Skeletal muscle cell (primary cell): ENCODE measurements at places on chromosomes 16 and 17.
A peak's percentile ranks its signal among the peaks of the same experiment; 100 is the strongest.

DNA sequence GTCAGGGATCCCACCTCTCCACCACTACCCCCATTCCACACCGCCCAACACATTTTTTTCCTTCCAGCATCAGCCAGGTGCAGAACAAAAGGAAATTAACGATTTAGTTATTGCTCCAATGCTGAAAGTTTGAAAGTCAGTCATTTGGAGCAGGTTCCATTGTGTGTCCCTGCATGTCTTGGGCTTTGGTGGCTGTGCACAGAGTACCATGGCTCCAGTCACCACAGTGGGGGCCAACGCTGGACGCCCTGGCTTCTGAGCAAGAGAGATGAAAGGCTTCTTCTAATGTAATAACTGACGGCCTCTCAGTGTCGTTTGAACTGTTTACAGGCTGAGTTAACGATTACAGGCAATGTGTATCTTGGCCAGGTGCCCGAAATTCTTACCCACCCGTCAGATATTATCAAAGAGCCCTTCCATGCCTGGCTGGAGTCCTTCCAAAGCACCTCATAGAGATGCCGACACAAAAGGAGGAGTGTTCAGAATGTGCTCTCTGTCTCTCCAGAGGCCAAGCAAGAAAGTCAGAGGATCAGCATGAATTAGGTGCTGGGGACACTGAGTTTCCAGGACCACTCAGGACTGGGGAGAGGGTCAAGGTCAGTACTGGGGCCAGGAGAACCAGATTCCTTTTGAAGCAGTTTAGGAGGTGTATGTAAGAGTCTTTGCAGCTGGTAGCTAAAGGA lies 25.9 kb downstream of the RNF43 start:
- no peak for DNase-seq

DNA sequence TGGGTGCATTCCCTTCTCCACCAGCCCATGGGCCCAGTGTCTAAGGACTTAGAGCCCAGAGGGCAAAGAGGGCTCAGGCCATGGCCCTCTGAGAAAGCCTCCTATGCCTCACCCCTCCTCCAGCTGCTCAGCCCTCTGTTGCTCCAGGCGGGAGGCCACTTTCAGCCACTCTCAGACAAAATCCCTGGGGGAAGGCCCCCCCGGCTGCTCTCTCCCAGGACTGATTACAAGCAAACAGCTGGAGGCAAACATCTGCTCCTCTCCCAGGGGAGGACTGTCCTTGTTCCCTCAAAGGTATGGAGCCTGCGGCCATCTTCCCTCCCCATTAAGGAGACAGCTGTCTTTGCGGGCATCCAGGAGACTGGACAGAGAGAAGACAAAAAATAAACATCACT lies 54.9 kb upstream of the DLX4 start:
- DNase-seq, result no peak

DNA sequence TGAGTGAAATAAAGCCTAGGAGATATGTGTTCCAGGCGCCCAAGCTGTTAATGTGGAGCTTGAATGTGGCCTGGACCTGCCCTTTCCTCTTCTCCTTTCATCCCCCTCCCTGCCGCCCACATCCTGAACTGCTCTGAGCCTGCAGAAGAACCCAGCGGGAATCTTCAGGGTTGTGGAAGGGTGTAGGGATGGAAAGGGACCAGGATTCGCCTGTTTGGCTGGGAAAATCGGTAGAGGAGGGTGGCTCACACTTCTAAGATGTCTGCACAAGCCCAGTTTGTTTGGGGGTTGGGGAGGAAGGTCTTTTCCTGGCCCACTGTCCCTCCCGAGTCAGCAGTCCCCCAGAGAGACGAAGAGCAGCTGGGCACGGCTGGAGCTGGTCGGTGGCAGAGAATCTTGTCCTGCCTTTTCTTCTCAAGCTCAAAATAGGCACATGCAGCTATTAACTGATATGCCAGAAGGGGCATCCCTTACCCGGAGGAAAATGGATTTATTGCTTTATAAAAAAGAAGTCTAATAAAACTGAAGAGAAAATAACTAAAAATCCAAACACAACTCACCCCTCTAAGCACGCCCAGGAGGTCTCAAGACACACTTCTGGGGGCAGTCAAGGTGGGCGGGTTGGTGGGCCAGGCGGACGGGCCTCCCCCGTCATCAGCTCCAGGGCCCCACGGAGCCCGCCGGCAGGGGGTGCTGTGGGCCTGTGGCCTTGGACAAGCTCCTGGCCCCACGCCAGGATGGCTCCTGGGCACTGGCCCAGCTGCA lies 11.5 kb upstream of the PITPNA start:
- no peak for DNase-seq

GRCh38 chr17:73128496-73128895 lies 36.0 kb upstream of the SLC39A11 start:
- no peak for DNase-seq

DNA sequence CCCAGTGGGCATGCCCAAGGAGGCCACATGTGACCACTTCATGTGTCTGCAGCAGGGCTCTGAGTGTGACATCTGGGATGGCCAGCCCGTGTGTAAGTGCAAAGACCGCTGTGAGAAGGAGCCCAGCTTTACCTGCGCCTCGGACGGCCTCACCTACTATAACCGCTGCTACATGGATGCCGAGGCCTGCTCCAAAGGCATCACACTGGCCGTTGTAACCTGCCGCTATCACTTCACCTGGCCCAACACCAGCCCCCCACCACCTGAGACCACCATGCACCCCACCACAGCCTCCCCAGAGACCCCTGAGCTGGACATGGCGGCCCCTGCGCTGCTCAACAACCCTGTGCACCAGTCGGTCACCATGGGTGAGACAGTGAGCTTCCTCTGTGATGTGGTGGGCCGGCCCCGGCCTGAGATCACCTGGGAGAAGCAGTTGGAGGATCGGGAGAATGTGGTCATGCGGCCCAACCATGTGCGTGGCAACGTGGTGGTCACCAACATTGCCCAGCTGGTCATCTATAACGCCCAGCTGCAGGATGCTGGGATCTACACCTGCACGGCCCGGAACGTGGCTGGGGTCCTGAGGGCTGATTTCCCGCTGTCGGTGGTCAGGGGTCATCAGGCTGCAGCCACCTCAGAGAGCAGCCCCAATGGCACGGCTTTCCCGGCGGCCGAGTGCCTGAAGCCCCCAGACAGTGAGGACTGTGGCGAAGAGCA lies 4.4 kb downstream of the WFIKKN2 start:
- no peak for DNase-seq

DNA sequence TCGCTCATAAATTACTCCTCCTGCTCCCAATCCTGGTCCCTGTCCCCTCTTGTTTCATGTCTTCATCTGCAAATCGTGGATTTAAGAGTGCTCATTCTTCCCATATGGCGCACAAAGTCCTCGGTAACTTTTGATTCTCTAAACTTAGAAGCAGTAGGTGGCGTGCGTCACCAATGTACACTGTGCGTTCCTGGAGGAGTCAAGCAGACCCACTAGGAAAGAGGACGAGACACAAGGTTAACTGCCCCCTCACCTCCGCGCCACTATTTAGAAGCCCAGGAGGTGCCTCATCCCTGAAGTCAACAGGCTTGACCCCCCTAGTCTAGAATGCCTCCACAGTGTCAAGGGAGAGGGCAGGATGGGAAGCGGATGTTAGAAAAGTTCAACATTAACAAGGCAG lies 2.9 kb downstream of the SLC13A5 start:
- no peak for DNase-seq

DNA sequence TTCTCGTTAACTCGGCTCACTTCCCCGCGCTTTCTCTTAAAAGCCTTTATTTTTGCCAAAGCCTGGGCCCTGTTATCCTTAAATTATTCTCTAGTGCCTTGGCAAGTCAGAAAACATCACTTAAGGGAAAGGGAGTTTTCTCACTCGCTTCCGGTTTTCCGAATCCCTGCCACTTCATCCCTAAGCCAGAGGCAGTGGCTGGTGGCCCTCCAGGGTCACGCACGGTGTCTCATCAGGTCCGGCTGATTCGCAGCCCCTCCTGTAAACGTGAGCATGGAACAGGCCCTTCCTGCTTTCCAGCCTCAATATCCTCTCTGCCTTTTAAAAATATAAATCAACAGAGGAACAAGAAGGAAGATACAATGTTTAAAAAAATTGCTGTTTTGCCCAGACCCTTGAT lies 142.5 kb upstream of the CHMP6 start:
- DNase-seq, result no peak

DNA sequence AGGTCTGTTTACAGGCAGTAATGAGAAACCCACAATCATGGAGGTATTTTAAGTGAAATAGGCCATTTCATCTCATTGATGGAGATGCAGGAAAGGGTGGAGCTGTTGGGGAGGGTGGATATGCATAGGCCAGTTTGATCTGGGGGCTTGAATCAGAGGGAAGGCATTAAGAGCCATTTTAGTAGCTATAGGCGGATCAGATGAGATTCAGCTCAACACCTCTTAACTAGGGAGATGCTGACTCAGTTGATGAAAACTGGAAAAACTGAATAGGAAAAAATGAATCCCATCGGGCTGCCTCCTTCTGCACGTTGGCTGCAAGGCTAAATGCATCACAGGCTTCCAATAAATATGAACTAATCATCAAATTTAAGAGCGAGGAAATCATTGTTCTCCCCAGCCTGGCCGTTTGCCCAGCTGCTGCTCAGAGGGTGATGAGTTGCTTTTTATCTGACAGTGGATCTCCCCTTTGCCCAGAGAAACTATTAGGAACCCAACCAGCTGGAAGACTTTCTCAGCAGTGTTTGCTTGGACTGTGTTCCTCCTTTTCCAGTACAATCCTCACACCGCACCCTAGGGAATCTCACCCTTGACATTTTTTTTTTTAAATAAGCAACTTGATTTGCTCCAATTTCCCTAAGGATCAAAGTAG lies 149.6 kb downstream of the SOX9 start:
- peak; percentile 55 for DNase-seq

- DNase-seq, result no peak
Observed at GRCh38 chr17:77489893-77490255, 349.1 kb downstream of the SEC14L1 start.

- DNase-seq, result no peak
Observed at GRCh38 chr16:23640615-23640930, 537 bp downstream of the PALB2 start.

- DNase-seq, result no peak
Observed at GRCh38 chr17:46949291-46950174, 26.6 kb downstream of the GOSR2 start.

DNA sequence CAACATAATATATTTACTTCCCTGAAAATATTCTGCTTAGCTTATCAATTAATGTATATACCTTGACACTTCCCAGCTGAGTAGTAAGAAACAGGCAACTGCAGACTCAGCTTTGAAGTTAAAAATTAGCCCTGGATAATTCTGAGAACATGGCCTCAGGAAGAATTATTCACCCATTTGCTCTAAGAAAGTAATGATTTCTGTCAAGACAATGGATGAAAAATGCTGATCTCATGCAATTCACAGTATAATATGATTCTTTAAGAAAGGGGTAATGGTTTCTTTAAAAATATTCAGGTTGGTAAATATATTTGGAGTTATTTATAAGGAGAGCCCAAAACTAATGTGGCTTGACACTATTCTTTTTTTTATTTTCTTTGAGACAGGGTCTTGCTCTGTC lies 88.8 kb downstream of the CACNG1 start:
- no peak for DNase-seq

GRCh38 chr17:80260069-80260535 lies 550 bp upstream of the RNF213 start:
- DNase-seq, result peak; percentile 25

DNA sequence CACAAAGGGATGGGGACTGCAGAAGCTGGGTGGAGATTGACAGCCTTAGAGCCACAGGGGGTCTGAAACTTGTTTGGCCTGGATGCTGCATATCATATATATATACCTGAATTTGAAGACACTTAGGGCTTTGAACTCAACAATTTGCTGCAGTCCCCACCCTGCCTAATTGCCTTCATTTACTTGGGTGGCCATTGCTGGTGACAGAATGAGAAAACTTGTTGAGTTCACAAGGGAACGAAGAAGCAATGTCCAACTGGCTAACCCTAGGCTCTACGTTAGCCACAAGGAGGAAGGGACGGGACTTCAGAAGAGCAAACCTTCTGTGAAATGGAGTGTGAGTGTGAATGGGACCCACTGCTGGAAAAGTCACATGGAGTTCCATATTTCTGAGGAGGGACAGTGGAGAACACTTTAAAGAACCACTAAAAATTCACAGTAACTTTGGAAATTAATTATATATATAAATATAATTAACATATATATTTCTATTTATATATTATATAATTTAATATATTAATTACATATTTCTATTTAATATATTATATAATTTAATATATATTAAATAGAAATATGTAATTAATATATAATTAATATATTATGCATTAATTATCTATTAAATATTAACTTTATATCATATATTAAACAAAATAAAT lies 215.3 kb upstream of the SOX9 start:
- no peak for DNase-seq

DNA sequence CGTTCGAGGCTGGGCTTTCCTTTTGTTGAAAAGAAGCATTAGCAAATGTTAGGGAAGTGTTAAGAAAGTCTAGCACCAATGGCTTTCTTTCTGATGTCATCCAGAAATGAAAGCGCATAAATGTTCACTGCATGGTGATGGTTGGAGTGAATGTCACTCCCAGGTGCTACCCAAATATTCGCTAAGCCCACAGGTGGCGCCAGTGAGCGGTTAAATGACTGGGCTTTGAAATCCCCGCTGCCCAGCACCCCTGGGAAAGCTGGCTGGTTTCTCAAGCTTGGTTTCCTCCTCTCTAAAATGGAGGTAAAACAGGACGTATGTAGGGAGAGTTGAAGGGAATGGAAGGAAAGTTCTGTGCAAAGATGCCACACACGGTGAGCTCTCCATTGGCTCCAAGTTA lies 104.4 kb downstream of the IRX5 start:
- DNase-seq, result no peak

DNA sequence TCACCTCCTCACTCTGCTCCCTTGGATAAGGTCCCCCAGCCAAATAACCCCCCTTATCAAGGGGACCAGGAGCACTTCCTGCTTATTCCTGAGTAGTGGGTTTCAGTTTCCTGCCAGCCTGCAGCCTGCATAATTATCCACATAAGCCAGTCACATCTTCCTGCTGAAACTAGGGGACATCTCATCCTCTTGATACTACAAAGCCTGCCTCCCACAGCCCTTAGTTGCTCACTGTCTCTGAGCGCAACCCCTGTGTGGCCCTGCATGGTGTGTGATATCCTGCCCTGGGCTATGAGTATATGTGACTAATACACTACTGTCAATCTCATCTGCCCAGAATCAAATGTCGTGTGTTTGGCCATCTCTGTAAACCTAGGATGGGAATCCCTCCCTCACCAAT lies 8.0 kb upstream of the XYLT2 start:
- DNase-seq, result no peak

- DNase-seq, result no peak
Observed at GRCh38 chr17:7654832-7655540, 4.3 kb downstream of the ATP1B2 start.

GRCh38 chr16:10961231-10961630 lies 16.9 kb downstream of the CLEC16A start:
- peak; percentile 72 for DNase-seq

- no peak for DNase-seq
Observed at GRCh38 chr17:60819447-60820130, 141.9 kb downstream of the BCAS3 start.

DNA sequence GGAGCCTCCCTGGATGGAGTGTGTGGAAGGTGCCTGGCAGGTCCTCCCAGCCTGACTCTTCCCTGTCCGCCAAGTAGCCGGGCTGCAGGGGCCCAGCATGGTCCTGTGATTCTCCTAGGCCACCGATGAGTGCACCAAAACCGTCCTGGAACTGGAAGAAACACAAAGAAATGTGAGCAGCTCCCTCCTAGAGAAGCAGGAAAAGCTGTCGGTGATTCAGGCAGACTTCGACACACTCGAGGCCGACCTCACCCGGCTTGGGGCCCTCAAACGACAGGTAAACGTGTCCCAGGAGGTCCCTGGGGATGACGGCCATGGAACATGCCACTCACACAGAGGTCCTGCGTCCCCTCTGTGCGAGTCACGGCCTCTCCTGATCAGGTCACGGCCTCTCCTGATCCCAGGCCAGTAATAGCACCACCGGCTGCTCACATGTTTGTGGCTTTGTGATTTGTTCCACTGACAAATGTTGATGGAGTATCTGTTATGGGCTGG lies 4.2 kb upstream of the GAA start:
- no peak for DNase-seq
